ENCODE measurements at places on chromosomes 5 and 9. TPM values are rescaled to one million over a fixed set of nuclear protein-coding genes. Genes with fewer than 3 reads are reported as not detected.

GRCh38 chr5:83331842-83332241 is 139.7 kb upstream of the VCAN start:
- DNase-seq = peak; percentile 30

POU5F2 gene
- 0.07 TPM for total RNA-seq

DNA sequence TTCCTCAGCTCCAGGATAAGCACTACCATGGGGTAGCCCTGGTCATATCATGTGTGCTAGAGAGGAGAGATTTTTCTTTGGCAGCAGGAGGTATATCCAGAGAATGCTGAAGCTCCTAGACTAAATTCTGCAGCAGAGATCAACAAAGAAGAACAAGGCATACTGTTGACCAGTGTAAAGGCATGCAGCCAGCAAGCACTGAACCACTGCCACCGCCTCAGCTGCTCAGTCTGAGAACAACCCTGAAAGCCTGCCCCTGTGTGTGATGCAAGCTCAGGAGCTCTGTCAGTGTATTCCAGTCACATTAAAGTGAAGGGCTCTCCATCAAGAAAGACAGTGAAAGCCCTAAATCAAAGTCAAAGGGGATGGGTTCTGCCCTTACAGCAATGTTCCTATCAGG is 439.5 kb upstream of the CD180 start:
- no peak for DNase-seq

GRCh38 chr9:109466623-109467590 is 31.2 kb downstream of the PTPN3 start:
- no peak for DNase-seq

DNA sequence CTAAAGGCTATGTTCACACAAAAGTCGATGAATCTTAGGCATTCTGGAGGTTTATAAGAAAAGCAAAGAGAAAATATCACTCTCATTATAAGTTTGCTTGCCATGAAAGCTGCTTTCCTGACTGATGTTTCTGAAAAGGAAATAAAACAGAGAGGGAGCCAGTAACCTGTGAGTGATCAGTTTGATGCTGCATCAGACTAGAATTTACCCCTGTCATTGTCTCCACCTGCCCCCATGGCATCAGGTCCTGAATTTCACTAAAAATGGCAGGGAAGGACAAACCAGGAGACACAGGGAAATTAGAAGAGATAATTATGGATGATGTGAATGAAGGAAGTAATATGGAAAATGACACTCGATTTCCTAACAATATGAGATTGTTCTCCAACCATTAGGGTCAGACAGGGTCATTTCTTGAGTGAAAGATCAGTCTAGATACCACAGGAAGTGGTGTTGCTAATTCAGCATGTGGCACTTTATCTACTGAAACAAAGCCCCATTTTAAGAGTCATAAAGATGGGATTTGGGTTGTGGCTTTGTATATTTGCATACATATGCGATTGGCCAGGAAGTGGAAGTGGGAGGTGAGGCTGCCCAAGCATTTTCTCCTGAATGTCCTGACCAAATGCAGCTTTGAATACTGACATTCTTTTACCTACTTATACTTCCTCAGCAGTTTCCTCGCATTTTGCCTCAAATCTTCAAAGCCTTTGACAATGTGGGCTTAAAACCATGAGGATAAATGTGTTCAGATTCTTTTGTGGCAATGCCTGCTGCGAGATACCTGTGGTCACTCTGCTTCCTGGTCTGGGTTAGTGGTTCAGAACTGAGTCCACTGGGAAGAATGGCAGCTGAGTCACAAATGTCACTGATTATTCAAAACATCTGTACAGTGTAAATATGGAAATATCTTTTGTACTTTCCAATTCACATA is 29.7 kb downstream of the MEGF10 start:
- DNase-seq = no peak

DNA sequence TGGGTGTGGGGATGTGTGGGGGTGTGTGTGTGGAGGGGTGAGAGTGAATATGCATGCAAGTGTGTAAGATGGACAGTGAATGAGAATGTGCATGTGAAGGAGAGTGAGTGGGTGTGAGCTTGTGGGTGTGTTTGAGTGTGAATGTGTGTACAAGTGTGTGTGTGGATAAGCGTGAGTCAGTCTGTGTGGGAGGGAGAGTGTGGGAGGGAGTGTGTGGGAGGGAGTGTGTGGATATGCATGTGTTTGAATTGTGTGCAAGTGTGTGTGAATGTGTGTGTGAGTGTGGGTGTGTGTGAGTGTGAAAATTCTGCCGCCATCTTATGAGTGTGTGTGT is 3.7 kb upstream of the SCGB3A1 start:
- no peak for DNase-seq

DNA sequence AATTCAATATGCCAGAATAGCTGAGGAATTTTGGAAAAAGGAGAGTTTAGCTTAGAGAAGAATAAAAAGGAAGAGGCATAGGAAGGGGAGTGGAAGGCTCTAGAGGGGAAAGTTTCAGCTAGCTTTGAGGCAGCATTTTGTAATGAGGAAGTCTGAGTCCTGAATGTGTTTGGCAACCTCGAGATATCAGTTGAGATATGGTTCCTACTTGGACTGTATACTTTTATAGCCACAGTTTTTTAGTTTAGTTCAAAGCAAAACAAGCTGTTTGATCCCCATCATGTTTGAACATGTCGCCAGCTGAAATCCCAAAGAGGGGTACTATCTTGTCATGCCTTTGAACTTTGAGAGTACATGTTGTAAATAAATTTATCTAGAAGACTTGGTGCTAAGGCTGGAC is 559.0 kb upstream of the FTMT start:
- no peak for DNase-seq

GRCh38 chr5:177987326-177987725 is 8.7 kb downstream of the PROP1 start:
- no peak for DNase-seq

MAST4 gene
- total RNA-seq = 28.3 TPM

- no peak for DNase-seq
These were observed 929.6 kb upstream of the WWC1 start for GRCh38 chr5:167361795-167362194.

UNC5A gene
- 0.51 TPM for total RNA-seq

TRIM23 gene
- total RNA-seq = 6.6 TPM

GRCh38 chr5:154962494-154962893 is 21.6 kb downstream of the MRPL22 start:
- DNase-seq = peak; percentile 89

- no peak for DNase-seq
These were observed 30.2 kb downstream of the ZFAND5 start for GRCh38 chr9:72334658-72335337.

DNA sequence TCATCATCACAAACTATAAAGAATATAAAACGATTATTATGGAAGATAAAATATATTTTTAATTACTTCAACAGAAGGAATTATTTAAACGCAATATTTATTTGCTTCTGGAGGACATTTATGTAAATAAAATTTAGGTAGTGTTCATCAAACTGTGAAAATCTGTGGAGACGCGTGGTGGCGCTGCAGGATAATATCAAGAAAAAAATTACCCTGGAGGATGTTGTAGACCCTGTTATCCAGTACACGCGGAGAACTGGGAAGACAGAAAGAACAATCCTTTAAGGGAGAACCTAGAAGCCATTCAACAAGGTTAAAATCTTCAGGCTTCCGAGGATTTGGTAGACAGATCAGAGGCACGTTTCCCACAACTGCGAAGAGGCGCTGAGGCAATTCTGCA is at the start of gene PCDHB12:
Gene PCDHB12 (plus strand): TSS at position 242 of the 400 bp plus-strand sequence. CDS start 189 bp downstream, outside the sequence.
- no peak for DNase-seq

DNA sequence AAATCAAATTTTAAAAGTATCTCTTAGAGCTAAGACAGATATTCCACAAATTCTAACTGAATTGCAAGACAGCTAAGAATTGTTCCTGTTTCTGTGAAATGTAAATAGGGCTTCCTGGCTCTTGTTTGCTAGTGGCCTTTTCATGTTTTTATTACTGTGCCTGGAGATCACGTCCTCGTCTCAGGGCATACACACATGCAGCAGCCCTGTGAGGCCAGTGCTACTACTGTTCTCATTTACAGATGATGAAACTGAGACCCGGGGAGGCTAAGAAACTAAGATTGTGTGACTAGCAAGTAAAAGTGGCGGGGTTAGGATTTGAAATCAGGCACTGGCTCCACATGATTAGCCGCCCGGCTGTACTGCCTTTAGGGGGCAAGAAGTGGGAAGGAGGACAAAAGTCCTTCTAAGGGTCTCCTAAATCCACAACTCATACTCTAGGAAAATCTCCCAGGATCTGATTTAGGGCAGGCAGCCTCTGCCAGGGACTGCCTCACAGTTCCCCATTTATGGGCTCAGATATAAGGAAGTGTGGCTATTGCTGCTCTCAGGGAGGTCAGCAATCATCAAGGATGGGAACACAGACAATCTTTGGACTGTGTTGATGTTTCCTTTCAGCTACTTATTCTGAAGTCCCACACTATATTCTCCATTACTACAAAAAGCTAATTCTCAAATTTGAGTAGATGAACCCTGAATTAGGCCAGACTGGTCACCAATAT is 7.9 kb downstream of the PRUNE2 start:
- DNase-seq = no peak

PPP3R2 gene
- not detected for total RNA-seq

- DNase-seq = no peak
These were observed 190.6 kb downstream of the DAB2IP start for GRCh38 chr9:121841771-121842611.

- DNase-seq = no peak
These were observed 156.1 kb downstream of the SNX18 start for GRCh38 chr5:54673523-54674225.

GRCh38 chr5:144142139-144142823 is 28.2 kb downstream of the YIPF5 start:
- peak; percentile 58 for DNase-seq

DNA sequence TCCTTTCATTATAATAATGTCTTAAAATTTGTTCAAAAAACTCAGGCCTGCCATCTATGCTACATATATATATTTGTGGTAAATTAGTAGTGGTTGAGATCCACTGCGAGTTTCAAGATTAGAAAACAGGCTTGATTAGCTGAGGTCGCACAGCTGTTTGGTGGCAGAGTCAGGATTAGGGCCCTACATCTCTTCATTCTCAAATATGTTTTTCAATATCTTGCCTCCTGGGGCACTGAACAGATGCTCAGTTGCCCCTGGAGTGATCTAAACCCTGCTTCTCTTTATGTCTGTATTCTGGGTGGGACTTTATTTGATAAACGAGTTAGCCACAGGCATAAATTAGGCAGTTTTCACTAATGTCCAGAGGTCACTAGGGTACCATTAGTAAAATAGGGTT is 27.8 kb upstream of the CEP120 start:
- DNase-seq = no peak

ZBTB5 gene
- 8.9 TPM for total RNA-seq

Measured in foreskin keratinocyte (primary cell).